Lung (tissue), 17 donors: ENCODE measurements at places on chromosomes 2 and 18.

DNA sequence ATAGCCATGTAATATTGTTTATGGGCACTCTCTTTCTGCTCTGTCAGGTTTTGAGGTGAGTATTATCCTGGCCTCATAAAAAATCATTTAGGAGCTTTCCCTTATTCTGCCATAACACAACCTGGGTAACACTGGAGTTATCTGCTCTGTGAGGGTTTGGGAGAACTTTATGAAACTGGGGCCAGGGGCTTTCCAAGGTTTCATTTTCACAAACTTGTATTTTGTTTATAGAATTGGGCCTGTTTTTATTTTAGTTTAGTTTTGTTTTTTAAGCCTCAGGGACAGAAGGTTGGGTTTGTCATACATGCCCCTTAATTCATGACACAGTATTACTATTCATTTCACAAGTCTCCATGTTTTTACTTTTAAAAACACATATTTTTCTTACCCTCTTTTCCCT lies 83.5 kb downstream of the IRS1 start:
- H3K36me3 ChIP-seq: no peaks in the 10 kb centered on the region
- H3K27ac ChIP-seq: no peak overlapping the region
- H3K4me3 ChIP-seq: no peak overlapping the region

DNA sequence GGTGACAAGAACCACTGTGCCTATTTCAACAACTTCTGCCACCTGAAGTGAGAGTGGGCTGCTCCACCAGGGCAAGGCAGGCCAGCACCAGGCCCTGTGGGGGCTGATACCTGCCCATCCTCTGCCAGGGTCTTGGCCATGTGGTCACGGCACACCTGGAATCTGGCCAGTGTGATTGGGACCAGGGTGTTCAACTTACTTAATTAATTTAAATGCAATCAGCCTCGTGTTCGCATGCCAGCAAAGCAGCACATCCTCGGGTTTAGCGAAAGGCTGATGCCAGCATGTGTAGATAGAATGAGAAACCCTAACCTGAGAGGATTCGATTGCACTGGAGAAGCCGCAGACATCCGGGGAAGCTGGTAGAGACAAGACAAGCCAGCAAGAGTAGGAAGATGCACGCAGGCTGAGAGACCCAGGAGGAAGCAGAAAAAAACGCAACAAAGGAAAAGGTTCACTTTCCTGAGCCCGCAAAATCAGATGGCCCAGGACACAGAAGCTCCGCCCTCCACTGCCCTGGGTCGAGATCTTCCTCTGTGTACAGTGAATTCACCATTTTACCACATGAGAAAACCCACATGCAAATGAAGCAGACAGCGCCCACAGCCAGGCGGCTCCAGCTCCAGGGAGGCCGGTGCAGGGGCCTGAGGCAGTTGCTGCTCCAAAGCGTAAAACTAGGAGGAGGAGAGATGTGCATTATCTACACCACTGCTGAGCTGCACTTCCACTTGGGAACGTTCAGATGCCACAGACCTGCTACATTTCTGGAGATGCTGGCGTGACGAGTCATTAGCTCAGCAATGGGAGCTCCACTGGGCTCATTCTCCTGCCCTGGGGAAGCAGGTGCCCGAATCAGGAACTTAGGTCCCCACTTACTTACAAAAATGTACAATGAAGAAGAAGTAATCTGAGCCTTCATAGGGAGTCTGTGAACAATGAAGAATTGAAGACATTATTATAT lies 92.1 kb downstream of the TMEM18 start:
- H3K4me3 ChIP-seq: no peak overlapping the region
- H3K27me3 ChIP-seq: no peaks in the 10 kb centered on the region
- no peaks in the 10 kb centered on the region for H3K36me3 ChIP-seq
- DNase-seq: no peak
- H3K4me1 ChIP-seq: no peaks in the 10 kb centered on the region
- H3K27ac ChIP-seq: no peak overlapping the region

DNA sequence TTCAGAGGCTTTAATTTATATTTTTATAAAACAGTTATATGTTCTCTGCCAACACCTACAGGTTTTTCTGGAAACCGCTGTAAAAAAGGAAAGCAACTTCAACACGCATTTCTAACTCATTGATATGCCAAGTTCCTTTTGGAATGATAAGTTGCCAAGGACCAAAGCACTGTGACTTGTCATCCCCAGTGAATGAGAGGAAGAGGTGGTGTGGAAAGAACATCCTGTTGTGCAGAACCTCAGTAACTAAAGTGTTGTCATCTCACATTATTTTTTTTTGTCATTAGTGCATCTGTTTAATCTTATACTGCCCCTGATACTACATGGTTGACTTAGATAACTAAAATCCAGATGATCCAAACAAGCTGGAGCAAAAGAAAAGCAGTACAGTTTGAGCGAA lies 96.0 kb upstream of the NEUROD1 start:
- peaks cover 10% of the 10 kb centered on the region for H3K4me1 ChIP-seq
- H3K4me3 ChIP-seq: no peak overlapping the region
- H3K27me3 ChIP-seq: no peaks in the 10 kb centered on the region
- H3K27ac ChIP-seq: no peak overlapping the region

DNA sequence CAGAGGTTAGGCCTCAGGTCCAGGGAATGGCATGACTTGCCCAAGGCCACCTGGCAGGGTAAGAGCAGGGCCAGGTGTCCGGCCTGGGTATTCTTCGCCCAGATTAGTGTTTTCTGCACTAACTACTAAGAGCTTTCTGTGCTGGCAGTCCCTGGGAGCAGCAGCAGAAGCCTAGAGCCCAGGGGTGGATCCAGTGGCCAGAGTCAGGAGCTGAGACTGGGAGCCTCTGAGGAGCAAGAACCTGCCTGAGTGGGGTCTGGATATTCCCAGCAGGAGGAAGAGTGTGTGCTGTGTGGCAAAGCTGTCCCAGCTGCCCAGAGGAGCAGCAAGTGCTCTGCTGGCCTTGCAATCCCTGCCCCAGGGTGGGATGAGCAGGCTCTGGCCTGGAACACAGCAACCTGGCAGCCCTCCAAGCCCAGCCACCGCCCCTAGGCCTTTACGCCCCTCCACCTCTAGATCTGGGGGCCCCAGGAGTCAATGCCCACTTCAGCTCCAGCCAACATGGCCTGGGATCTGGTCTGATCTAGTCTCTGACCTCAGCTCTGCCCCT lies 30.7 kb upstream of the GPAT2 start:
- no peaks in the 10 kb centered on the region for H3K36me3 ChIP-seq
- DNase-seq: no peak
- H3K27ac ChIP-seq: no peak overlapping the region
- H3K4me1 ChIP-seq: no peaks in the 10 kb centered on the region
- no peaks in the 10 kb centered on the region for H3K27me3 ChIP-seq

DNA sequence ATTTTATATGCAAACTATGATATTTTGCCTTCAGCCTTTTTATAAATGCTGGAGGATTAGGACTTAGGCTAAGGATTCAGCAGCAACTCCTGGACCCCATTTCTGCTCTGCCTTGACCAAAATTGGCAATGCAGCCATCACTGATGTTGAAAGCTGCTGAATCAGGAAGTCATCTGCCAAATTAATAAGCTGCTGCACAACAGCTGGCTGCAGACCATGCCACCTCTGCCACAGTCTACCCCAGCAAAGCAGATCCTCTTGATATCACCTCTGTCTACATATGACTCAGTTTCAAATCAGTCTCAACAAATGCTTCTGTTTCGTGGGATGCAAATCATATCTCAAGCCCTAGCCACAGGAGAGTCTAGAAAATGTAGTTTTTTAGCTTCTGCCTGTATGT lies 7.1 kb upstream of the SOS1 start:
- no peaks in the 10 kb centered on the region for H3K36me3 ChIP-seq
- H3K27ac ChIP-seq: no peak overlapping the region
- peaks cover 24% of the 10 kb centered on the region for H3K4me1 ChIP-seq
- H3K27me3 ChIP-seq: no peaks in the 10 kb centered on the region

DNA sequence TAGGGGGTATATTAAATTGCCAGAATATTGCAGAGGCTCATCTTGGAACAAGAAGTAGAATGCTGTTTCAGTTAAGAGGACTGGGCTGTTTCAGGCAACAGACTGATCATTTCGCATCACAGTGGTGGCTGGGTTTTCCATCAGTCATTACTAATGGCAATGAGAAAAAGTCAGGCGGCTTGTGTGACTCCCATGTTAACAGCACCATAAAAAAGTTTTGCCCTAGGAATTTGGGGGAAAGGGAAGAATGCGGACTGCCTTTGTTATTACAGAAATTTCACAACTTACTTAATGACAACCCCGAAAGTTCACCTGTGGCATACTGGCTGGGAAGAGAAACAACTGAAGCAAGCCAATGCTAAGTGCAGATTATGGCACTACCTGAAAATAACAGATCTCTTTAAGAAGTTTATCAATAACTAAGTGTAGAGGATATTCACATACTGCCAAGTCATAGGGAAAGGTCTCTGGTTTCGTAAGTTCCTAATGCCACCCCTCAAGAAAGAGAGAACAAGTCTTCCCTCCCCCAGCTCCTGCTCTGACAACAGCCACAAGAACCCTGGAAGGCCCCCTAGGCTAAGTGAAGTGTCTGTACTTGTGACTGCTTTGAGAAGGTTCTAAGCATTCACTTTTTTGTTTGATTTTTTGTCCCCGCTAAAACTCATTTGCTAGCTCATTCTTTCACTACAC lies 40.5 kb upstream of the AP1S3 start:
- no peaks in the 10 kb centered on the region for H3K27me3 ChIP-seq
- no peak overlapping the region for H3K4me3 ChIP-seq
- H3K4me1 ChIP-seq: no peaks in the 10 kb centered on the region
- peaks cover 57% of the 10 kb centered on the region for H3K36me3 ChIP-seq

GRCh38 chr2:146748046-146748445 lies 1096.8 kb upstream of the ACVR2A start:
- no peaks in the 10 kb centered on the region for H3K27me3 ChIP-seq
- H3K27ac ChIP-seq: no peak overlapping the region
- no peaks in the 10 kb centered on the region for H3K36me3 ChIP-seq
- H3K4me3 ChIP-seq: no peak overlapping the region
- H3K4me1 ChIP-seq: no peaks in the 10 kb centered on the region

DNA sequence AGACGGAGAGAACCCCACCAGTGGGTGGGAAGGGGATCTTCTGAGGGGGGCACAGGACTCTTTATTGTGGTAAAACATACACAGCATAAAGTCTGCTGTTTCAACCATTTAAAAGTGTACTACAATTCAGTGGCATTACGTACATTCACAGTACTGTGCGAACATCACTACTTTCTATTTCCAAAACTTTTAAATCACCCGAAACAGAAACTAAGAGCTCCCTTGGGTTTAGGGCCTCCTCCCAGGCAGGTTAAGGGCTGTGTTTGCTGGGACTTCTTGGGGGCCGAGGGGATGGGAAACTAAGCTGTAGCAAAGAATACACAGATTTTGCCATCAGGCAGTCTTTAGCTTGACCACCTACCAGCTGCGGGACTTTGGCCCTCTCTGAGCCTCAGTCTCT lies 242.0 kb downstream of the HAUS1 start:
- no peaks in the 10 kb centered on the region for H3K27me3 ChIP-seq
- peaks cover 14% of the 10 kb centered on the region for H3K4me1 ChIP-seq
- no peak for DNase-seq
- no peak overlapping the region for H3K4me3 ChIP-seq

GRCh38 chr18:63083020-63083531 lies 236.5 kb downstream of the BCL2 start:
- H3K4me3 ChIP-seq: no peak overlapping the region
- H3K27ac ChIP-seq: no peak overlapping the region
- H3K27me3 ChIP-seq: no peaks in the 10 kb centered on the region
- DNase-seq: no peak

DNA sequence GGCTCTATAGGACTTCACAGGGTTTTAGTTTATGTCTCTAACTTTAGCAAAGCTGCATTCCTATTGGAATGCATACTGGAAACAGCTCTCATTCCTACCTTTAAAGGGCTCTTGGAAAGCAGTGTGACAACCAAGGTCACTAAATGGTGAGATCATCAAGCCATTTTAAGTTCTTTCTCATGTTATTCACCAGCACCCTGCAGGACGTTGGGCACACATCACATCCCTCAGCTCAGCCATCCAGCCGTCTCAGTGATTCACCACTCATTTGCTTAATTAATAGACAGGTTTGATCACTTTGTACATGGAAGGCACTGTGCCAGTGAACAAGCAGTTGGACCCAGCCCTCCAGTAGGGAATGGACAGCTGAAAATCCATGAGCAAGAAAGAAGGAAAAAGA lies 32.2 kb upstream of the RBM44 start:
- H3K36me3 ChIP-seq: peaks cover 20% of the 10 kb centered on the region
- no peaks in the 10 kb centered on the region for H3K4me1 ChIP-seq
- H3K27me3 ChIP-seq: no peaks in the 10 kb centered on the region

GRCh38 chr2:6676776-6677175 lies 188.9 kb downstream of the CMPK2 start:
- H3K27me3 ChIP-seq: no peaks in the 10 kb centered on the region
- no peak for DNase-seq
- H3K36me3 ChIP-seq: no peaks in the 10 kb centered on the region
- H3K27ac ChIP-seq: no peak overlapping the region

- H3K4me3 ChIP-seq: no peak overlapping the region
- no peaks in the 10 kb centered on the region for H3K27me3 ChIP-seq
Observed at GRCh38 chr2:41313082-41313481, 734.7 kb upstream of the PKDCC start.

DNA sequence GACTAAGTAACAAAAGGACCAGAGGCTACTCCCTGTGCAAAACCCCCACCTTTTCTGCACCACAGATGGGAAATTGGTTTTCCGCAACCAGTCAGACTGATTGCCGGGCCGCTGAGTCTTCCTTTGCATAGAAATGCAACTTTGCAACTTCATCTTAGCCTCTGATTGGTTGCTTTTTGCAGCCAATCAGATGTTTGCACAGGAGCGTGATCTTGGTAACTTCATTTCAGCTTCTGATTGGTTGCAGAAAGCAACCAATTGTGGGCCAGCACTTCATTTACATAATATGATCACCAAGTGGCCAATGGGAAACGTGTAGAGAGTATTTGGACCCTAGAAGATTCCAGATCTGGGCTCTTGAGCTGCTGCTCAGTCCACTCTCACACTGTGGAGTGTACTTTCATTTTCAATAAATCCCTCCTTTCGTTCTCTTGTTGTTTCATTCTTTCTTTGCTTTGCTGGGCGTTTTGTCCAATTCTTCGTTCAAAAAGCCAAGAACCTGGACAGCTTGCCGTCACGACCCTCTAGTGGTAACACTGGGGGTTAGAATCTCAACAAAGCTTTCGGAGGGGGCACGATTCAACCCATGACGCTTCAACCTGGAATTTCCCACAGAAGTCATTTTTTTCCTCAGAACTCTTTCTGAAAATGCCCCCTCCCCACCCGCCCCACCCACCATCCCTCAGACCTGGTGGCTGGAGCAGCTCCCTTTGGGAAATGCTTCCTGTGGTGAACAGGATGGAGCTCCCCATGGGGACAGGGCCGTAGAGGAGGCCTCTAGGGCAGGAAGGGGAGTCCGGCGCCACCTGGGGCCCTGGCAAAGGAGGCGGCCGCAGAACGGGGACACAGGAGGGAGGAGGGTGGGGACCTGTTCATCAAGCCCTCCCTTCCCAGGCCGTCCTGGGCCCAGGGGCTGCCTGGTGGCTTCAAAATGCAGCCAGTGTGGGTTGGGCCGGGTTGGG lies 31.8 kb upstream of the KCNF1 start:
- no peak overlapping the region for H3K4me3 ChIP-seq
- H3K27ac ChIP-seq: no peak overlapping the region
- H3K36me3 ChIP-seq: no peaks in the 10 kb centered on the region
- no peak for DNase-seq

GRCh38 chr2:60633615-60634014 lies 80.2 kb upstream of the BCL11A start:
- H3K4me1 ChIP-seq: no peaks in the 10 kb centered on the region
- no peak overlapping the region for H3K4me3 ChIP-seq
- no peak overlapping the region for H3K27ac ChIP-seq
- H3K27me3 ChIP-seq: no peaks in the 10 kb centered on the region
